ENCODE measurements at places on chromosomes 2 and 18.

- DNase-seq, result peak; percentile 51
Observed at GRCh38 chr2:190853531-190854383, 26.9 kb upstream of the GLS start.

DNA sequence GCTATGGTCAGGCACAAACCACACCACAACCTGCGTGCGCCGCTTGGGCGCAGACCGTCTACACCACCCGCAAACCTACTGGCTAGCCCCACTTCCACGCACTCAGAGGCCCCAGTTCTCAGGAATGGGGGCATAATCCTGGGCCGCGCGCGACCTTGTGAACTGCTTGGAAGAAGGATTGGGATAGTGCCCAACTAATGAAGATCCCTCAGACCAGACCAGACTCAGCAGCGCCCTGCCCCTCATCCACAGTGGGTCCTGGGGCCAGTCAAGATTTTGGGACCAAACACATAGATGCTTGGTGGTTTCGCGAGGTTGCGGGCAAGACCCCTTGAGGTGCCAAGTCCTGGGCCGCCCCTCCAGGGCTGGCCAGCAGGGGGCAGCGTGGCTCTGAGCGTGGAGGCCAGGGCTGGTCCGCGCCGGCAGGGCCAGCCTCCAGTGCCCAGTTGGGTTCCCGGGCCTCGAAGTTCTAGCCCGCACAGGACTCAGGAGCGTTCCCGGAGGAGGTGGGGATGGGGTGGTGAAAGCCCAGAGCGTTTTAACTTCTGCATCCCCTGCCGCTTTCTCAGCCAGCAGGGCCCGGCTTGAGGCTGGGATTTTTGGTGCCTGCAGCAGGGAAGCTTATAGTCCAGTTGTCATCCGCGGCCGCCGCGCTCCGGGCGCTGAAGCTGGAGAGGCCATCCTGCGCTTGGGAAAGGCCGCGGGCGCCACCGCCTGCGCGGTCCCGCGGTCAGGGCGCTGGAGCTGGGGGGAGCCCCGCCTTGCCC, 8.3 kb downstream of the OSR1 start:
- DNase-seq, result peak; percentile 62

DNA sequence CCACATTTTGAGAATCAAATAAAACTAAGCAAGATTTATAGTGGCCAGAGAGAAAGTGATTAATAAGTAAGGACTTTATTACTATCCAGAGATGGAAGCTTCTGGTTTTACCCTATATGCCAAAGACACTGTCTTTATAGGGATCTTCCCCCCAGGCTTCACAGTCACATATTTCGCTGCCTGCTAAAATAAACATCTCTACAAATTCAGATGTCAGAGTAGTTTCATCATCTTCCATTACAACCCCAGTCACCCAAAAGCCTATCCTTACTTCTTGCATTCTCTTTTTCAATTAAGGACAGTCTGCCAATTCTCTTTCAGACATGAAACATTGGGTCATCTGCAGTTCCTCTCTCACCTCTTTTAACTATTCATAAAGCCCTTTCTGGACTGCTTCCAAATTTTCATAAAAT, 28.3 kb downstream of the CREB1 start:
- DNase-seq, result peak; percentile 40

DNA sequence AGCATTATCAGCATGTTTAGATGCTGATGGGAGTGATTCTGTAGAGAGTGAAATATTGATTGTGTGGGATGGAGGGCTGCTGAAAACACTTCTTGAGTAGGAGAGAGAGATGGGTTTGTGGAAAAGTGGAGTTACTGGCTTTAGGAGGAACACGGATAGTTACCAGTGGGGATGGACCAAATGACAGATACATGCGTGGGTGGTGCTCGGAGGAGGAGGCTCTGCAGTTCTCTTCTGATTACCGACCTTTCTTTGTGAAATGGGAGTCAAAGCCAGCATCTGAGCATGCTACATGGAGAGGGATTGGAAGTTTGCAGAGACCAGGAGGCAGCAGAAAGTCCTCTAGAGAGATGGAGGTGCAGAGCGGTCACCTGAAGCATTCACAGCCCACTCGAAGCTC, 26.3 kb downstream of the RNF144A start:
- DNase-seq, result no peak

GRCh38 chr2:201660293-201660895, 17.1 kb upstream of the TMEM237 start:
- DNase-seq, result no peak

DNA sequence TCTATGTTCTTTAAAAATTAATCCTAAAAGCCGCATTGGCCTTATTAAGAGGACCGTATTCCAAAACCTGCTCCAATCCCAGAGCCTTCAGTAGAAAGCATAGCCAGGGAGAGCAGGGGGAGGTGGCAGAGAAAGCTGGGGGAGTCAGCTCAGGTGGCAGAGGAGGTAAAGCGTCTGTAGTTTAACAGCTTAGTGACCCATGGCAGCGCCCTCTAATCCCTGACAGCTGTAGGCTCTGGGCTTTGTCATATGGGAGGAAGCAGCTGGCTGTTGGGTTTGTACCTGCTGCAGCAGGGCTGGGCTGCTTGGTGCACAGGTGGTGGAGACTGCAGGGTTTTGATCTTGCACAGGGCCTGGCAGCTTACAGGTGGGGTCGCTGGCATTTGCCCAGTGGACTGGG, 50.6 kb downstream of the THNSL2 start:
- DNase-seq, result no peak

DNA sequence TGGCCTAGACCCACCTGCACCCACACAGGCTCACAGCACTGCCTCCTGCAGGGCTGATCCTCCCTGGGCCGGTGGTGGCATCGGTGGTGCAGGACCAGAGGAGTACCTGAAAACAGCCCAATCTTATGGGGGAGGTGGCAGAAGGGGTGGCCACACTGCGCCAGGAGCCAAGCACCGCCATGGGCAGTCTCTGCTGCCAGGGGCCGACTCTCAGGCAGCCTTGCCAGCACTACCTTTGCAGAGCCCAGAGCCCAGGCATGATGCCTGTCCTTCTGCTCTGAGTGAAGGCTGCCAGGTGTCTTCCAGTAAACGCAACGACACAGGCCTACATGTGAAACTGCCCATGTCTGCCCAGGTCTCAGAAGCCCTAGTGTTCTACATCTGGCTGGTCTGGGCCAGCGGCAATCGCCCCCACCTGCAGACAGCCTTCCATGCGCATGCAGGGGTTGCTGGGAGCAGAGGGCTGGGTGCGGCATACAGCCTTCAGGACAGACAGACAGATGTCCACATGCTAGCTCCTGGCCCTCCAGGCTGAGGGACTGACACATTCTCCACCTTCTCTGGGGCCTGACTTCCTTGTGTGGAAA, 6.8 kb downstream of the HS6ST1 start:
- no peak for DNase-seq
